Stimulated activated CD4-positive, alpha-beta T cell treated with anti-CD3 and anti-CD28 coated beads, Interleukin-15, amount 100 ng/mL, for 1 hour (primary cell): ENCODE measurements at places on chromosomes 3 and 15.

DNA sequence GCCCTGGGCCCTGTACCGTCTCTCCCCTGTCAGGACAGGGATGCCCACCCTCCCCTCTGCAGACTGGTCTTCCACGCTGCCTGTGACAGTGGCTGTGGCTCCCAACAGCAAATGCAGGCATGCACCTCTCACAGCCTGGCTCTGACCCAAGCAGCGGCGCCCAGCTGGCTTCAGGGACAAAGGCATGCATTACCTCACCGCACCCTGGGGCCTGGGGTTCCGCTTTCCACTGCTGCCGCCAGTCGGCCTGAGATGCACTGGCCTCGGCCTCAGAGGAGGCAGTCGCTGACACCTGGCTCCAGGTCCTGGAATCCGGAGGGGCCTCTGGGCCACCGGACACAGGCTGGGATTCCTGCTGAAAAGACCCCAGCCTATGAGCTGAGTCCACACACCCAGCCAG is 70.3 kb downstream of the SCN5A start:
- no peak for DNase-seq

DNA sequence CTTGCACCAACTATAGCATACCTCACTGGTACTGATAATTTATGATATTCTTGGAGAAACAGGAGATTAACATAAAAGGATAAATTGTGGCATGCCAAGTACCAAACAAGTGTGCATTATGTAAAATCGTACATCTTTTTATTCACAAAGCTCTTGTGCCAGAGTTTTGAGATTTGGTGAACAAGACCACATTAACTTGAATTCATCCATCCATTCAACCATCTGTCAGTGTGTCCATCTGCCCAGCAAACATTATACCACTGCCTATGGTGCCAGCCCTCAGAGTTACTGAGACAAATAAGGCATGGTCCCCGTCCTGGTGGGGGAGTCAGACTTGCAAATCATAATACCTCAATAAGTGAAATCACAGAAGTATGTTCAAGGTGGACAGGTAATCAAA is 17.0 kb upstream of the NEO1 start:
- DNase-seq = no peak

GRCh38 chr3:183824761-183825455 is 469 bp downstream of the MAP6D1 start:
- no peak for DNase-seq

- DNase-seq = no peak
These were observed 3.1 kb upstream of the KNSTRN start for GRCh38 chr15:40379374-40379773.

DNA sequence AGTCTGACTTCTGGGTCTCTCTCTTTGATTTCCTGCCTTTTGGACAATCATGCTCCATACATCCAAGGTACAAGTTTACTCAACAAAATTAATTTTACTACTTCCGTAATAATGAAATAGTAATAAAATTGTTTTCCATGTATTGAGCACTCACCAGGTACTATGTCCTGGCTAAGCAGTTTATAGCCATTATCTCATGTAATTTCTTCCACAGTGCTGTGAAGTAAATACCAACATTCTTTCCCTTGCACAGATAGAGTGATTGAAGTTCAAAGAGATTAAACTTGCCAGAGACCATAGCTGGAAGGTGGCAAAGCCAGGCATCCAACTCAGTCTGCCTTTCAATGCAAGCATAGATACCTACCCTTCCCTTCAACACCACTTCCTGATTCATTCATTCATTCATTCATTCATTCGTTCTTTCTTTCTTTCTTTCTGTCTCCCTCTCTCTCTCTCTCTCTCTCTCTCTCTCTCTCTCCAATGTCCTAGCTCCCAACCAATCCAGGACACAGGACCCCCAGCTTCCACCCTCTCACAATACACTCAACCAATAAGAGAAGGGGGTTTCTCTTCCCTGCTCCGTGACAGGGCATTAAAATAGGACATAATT is 12.4 kb downstream of the THRB start:
- no peak for DNase-seq

DNA sequence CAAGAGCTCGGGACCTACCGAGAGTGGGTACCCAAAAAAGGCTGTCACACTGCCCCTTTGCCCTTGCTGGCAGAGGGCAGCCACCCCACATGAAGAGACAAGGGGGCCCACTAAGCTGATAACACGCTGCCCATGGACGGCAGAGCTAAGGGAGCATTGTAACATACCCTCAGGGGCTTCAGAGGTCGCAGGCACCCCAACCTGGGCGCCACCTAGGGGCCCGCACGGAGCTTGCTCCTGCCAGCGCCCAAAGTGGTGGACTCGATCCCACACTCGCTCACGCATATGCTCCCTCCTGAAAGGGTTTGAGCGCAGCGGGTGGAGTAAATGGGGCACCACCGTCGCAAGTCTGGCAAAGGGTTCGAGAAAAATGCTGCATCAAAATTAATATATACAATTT is 975.4 kb downstream of the ZPLD1 start:
- no peak for DNase-seq

DNA sequence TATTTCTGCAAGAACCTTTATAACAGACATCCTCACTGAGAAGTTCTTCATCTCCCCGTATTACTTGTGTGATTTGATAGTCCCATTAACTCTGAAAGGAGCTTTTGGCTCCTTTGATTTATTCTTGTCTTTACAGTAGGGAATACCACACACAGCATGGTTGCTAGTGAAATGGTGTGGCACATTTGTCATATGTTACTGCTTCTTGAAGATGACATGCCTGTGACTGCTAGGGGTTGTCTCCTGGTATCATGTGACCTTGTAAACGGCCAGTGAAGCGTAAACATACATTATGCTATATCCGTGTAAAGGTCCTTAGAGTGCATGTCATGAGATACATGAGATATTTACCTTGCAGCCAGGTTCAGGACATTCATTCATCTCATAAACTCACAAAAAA is 197.9 kb downstream of the RYR3 start:
- DNase-seq = no peak

- no peak for DNase-seq
These were observed 476.7 kb upstream of the CBLB start for GRCh38 chr3:106345353-106346027.

- DNase-seq = no peak
These were observed 11.0 kb downstream of the PLCB2 start for GRCh38 chr15:40296561-40297230.

DNA sequence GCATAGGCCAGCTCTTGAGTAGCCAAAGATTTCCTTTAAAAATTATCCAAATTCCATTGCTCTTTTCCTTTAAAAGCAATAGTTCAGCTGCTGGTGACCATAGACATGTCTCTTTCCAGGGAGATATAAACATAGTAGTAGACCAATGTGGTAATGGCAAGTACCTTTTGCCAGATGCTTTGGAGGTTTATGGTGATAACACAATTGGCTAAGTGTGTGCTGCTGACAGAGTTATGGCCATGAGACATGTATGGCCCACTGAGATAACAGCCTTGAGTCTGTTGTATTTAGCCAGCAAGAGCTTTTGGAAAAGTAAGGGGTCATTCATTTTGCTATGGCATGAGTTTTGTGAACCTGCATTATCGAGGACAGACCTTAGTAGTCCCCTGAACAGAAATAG is 1146.8 kb downstream of the TUSC7 start:
- DNase-seq = no peak

GRCh38 chr15:69916169-69916785 is 181.4 kb downstream of the TLE3 start:
- DNase-seq = no peak

DNA sequence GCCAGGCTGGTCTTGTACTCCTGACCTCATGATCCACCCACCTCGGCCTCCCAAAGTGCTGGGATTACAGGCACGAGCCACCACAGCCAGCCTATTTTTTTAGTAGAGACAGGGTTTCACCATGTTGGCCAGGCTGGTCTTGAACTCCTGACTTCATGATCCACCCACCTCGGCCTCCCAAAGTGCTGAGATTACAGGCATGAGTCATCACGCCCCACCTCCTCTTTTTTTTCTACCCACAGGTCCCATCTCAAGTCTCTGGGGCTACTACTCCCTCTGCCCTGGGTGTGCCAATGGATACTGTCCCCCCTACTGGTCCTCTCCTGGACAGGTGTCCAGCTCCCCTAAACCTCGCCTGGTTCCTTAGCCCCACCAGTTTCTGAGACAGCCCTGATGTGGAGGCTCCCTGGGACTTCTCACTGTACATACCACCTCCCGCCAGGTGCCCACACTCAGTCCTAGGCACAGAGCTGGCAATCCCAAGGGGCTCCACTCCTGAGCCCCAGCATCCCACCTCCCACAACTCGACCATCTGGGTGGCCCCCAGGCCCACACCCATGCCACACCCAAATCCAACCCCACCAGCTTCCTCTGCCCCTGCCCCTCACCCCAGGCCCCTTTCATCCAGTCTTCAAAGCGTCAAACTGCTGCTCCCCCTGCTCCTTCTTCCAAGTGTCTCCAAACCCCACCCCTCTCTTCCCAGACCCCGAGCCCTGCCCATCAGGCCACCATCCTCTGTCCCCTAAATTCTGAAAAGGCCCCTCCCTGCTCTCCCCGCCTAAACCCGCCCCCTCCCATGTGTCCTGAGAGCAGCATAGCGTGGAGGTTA is 13.1 kb upstream of the CYP11A1 start:
- no peak for DNase-seq

DNA sequence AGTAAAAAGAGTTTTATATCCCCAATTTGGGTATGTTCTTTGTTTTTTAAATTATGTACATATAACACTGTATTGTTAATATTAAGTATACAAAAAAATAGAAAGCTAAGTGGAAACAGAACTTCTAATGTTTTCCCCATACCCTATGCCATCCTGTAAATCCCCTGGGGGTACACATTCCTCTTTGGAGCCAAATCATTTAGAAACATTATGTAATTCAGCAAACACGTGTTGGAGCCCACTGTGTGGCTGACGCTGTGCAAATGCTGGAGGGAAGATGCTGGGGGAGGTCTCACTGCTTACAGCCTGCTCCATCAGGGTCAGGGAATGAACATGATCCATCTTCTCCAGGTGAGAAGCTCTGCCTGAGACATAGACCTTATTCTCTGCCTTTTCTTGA is 52.8 kb downstream of the CRTC3 start:
- DNase-seq = no peak

DNA sequence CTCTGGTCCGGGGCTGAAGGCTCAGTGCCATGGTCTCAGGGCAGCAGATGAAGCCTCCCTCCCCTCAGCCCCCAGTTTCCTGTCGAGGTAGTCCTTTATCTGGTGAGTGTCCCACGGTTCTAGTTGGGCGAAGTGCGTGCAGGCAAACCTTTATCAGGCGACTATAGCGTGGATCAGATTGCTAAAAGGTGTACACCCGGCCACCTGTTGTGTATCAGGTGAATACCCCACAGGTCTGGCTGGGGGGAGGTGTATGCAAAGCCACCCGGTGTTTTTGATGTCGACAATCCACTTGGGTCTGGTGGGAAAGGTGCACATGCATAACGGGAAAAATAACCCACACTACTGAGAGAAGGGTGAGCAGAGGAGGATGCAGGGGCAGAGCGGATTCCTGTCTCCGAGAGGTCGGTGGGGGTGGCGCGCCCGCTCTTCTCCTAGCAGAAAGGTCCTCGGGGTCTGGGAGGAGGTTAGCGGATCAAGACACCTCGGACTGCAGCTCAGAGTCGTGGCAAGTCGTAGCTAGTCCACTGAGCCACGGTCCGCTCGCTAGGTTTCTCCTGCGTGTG is 507 bp downstream of the SLC12A6 start:
- DNase-seq = no peak

DNA sequence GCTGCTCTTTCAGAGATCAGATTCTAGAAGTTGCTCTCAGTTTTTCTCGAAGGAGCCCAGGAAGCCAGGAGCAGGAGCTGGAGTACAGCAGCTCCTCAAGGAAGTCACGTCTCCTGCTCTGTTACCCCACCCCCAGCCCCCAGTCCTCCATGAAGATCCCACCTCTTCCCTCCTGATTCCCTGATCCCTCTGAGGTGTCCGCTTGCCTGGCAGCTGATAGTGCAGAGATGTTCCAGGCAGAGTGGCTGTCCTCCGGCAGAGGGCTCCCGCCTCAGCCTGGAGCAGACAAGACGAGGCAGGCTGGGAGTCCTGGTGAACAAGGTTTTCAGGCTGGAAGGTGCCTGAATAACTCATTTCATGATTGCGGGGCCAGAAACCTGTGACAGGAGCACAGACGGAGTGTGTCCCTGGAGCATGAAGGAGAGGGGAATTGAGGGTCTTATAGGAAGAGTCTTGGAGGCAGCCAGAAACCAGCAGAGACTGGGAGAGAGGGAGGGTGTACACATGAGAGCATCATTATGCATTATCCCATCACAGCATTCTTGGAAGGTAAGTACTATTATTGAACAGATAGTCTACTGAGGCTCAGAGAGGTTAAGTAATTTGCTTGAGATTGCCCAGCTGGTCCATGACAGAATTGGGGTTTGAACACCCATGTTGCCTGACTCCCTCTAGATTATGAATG is 1.2 kb downstream of the HRH1 start:
- DNase-seq = no peak

DNA sequence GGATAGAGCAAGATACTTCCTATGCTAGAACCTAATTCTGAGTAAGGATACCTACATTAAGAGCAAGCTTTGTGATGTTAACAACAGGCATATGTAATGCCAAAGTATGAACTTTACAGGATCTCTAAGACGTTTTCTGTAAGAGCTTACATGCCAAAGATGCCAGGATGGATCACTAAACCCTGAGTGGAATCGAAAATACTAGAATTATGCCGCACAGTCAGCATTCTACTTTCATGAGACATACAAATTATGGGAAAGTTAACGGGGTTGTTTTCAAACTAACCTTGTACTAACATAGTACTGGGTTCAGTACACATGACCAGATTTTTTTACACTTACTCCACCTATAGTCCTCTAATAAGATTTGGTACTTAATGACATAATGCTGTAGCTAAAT is 55.1 kb downstream of the AAGAB start:
- DNase-seq = no peak

GRCh38 chr3:79326642-79327041 is 441.2 kb downstream of the ROBO1 start:
- DNase-seq = no peak

- no peak for DNase-seq
These were observed 26.5 kb upstream of the CP start for GRCh38 chr3:149247929-149248691.

DNA sequence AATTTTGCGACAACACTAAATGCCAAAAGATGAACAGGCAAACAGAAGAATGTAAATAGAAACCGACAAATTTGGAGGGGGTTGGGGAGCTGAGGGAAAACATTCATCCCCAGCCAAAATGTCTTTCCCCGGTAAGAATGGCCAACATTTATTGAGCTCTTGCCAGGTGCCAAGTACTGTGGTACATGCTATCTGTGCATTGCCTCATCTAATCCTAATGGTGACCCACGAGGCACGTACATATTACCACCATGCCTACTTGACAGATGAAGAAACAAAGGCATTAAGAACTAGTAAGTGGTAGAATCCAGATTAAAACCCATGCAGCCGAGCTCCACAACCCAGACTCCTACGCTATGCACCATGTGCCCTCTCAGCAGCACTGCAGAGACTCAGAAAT is 205.7 kb downstream of the STT3B start:
- DNase-seq = no peak

GRCh38 chr3:71254281-71255057 is 329.1 kb downstream of the FOXP1 start:
- DNase-seq = no peak

GRCh38 chr15:29921130-29921601 is 98.9 kb upstream of the TJP1 start:
- DNase-seq = no peak

- no peak for DNase-seq
These were observed 403.6 kb downstream of the TIGIT start for GRCh38 chr3:114697401-114697800.

- no peak for DNase-seq
These were observed 52.6 kb upstream of the SEC61A1 start for GRCh38 chr3:127999509-128000106.
